ENCODE measurements at places on chromosomes 3 and 15.

DNA sequence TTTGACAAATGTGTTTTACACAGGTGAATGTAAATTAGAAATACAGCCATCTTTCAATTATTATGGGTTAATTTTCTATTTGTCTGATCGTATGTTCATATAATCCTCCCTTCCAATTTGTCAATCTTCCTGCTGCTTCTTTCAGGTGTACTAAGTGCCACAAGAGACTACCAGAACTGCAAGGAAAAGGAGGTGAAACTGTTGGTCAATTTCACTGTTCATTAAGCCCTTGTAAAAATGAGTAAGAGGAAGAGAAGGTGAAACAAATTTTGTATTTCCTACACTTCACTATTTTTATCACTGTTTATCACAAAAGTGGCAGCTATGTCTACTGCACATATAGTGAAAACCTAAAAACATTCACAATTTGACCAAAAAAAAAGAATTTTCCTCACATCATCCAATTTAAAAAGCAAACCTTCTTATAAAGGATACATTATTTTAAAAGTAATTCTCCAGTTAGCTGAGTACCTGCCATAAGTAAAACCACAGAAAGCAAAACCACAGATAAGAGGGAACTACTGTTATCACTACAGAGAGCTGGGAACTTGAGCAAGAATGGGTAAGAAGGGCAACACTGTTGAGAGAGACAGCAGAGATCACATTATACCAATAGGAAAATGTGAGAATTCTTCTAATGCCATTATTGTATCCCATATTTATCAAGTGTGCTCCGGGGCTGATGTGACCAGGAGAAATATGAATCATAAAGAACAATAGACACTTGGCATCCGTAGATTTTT lies 163.0 kb downstream of the TBC1D5 start:
- no peak for DNase-seq

DNA sequence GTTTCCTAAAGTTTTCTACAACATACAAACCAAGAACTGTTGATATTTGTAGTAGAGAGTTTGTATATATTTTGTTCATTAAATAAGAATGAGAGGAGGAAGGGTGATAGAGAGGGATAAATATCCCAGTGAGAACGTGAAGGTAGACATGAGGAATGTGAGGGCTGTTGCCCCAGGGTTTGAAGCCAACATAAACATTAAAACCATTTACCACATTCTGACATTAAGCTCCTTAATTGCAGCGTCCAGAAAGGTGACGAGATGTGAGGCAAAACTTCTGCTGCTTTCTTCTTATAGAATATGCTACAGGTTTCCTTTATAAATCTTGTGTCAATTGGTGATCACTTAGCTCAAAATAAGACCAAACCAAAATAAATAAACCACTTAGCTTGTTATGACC lies 267.8 kb upstream of the CNTN4 start:
- DNase-seq, result no peak

- DNase-seq, result no peak
Measured at GRCh38 chr3:152790651-152791387, 44.1 kb upstream of the P2RY1 start.

DNA sequence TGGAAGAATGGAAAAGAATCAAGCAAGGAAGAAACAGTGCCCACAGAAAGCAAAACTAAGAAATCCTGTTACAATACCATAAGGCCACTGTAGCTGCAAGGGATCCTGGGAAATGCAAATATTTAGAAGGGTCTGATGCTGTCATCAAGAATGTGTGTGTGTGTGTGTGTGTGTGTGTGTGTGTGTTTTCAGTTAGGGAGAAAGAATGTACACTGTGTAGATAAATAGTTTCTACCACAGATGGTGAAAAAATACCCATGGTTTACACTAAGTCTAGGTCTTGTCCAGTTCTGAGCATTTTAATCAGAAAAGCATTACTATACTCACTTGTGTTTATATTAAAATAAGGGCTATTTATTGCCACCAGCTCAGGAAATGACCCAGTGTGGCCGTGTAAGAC lies 355.0 kb downstream of the RBMS3 start:
- no peak for DNase-seq

GRCh38 chr3:72152551-72153476 lies 367.9 kb upstream of the PROK2 start:
- no peak for DNase-seq

GRCh38 chr3:44236485-44236908 lies 5.2 kb upstream of the TOPAZ1 start:
- DNase-seq, result no peak

- no peak for DNase-seq
Measured at GRCh38 chr3:14352002-14352627, 50.3 kb upstream of the SLC6A6 start.

DNA sequence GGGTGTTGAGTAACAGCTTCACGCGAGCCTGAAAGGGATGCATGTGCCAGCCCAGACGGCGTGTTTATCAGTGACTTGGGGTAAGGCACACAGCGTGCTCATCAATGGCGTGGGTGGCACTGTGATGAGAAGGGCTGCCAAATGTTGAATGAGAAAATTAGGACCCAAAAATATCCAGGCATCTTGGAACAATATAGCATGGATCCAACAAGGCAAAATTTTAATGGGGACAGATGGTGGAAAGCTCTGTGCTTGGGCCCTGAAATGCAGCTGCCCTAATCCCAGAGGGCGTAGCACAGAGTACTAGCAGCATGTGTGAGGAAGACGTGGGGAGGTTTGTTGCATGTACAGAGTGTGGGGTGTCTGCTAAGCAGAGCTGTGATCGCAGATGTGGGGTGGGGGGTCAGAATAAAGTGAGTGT lies 48.9 kb downstream of the SSUH2 start:
- DNase-seq, result no peak

Measured in cortex of kidney (tissue), 1 donor.